ENCODE measurements at places on chromosomes 12 and 14.

DNA sequence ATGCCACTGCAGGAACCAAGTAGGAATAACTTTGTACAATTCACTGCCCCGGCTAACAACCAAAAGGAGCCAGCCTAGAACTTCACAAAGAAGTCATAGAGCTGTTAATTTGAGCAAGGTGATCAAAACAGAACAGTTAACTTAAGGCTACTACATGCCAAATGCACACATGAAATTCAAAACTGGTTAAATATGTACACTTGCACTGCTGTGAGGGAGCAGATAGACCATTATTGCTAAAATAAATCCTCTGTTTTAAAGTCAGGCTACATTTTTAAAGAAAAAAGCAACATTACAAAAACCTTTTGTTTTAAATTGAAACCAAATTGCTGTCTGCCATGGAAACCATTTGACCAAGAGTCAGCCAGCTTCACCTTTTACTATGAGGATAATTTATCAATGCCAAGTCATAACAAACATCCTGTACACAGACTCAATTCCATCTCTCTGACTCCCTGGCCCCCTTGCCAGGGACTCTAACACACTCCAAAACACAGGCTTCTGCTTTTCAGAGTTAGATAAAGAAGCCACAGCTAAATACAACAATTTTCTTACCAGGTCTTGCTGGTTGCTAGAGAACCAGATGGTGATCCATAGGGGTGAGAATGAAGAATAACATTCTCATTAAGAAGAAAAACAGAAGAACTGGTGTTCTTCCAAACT lies 84.0 kb downstream of the LRP6 start:
- DNase-seq, result no peak

- no peak for DNase-seq
These were observed 37.5 kb downstream of the ACACB start for GRCh38 chr12:109153821-109154441.

DNA sequence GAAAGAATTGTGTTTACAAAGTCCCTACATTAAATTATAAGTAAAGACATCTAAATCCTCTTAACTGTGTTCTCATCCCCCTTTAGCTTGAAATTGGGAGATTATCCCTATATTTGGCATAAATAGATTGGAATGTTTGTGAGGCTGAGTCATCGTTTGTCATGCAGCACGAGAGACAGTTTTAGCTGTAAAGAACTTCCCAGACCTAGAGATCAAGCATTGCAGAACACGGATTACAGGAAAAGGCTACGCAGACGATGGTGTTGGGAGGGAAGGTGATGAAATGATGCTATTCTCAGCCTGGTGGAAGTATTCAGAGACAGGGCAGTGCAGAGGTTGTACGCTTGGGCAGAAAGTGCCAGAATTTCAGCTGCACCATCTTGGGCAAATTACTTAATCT lies 93.8 kb downstream of the PTPRB start:
- no peak for DNase-seq

- no peak for DNase-seq
These were observed 1004.2 kb downstream of the TMEM121 start for GRCh38 chr14:106530423-106531107.

DNA sequence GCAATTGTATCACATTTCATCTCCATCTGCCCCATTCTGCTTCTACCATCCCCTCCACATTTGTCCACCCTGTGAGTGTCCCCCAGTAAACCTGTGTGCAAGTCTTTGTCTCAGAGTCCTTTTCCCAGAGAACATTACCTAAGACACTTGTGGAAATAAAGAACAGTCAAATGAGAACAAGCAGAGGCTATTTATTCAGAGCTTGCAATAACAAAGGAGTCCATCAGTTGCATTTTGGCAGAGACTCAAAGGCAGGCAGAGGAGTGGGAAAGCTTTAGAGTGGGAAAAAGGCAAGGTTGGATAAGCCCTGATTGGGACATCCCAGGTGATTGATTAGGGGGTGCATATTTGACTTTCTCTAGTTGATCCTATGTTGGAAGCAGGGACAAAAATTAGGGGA lies 18.2 kb upstream of the PPFIBP1 start:
- no peak for DNase-seq

Data from caudate nucleus (tissue), 63 donors.